ENCODE measurements at places on chromosomes 11 and 22.

DNA sequence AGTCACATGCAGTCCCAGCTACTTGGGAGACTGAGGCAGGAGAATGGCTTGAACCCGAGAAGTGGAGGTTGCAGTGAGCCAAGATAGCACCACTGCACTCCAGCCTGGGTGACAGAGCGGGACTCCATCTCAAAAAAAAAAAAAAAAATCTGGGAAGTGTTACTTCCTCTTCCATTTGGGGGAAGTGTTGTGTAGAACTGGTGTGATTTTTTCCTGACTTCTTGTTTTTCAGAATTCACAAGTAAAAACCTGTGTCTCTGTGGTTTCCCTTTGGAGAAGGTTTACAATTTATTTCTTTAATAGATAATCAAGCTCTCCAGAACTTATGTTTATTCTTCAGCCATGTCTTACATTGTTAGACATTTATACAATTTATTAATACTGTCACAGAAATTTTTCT is 396.1 kb downstream of the BRD1 start:
- H3K27me3 ChIP-seq: peaks cover 11% of the 10 kb centered on the region
- H3K4me3 ChIP-seq: no peak overlapping the region
- H3K27ac ChIP-seq: no peak overlapping the region
- no peak for DNase-seq
- H3K4me1 ChIP-seq: no peaks in the 10 kb centered on the region

DNA sequence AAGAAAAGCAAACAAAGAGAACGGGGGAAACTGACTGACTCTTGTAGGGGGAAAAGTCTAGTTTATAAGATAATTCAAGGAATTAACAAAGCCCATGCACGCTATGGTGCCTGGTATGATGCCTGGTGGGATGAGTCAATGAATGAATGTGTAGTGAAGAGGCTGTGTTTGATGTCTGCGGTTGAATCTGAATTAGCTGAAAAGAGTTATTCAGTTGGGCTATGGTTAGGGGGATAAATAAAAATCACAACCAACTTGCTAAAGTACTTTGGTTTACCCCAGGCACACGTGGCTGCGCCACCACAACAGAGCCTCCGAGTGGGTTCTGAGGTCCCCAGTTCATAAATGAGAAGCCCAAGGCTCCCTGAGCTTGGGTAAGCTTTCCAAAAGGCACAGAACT is 369.3 kb upstream of the SYN3 start:
- no peaks in the 10 kb centered on the region for H3K36me3 ChIP-seq
- no peak for DNase-seq
- H3K27me3 ChIP-seq: no peaks in the 10 kb centered on the region
- no peak overlapping the region for H3K4me3 ChIP-seq

DNA sequence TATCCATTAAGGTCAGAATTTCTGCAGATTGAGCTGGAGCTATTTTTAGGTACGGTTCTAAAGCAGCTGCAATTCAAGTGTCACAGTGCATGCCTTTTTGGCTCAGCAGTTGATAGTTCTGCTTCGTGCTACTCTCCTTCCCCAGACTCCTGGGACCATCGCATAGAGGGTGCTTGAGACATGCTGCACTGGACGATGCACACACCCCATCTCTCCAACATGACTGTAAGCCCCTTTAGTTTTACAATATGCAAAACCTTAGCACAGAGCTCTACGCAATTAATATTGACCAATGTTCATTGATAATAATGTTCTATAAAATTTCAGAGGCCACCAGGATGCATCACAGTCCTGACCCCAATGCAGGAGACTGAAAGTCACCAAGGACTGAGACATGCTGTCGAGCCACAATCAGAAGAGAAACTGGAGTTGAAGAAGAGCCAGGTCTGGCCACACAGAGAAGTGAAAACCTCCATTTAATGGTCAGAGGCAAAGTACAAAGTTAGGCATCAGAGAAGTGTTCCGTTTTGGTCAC is 120.9 kb upstream of the ZC3H12C start:
- DNase-seq: no peak
- no peaks in the 10 kb centered on the region for H3K27me3 ChIP-seq
- peaks cover 15% of the 10 kb centered on the region for H3K4me1 ChIP-seq
- H3K36me3 ChIP-seq: no peaks in the 10 kb centered on the region

DNA sequence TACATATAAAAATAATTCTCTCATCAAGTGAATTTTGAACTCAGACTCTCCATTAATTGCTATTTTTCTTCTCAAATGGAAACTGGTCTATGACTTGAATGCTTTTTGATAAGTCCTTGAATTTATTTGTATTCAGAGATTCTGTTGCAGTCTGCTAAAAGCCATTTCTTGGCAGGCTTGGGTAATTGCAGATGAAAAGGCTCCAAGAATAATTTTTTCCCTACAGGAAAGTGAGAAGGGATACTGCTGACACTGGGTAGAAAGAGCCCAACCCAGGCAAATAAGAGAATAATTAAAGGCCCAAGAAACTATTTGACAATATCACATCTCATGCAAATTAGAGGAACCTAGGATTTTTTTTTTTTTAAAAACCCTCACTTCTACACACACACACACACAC is 246.5 kb upstream of the DDI1 start:
- H3K36me3 ChIP-seq: no peaks in the 10 kb centered on the region
- DNase-seq: no peak
- no peaks in the 10 kb centered on the region for H3K4me1 ChIP-seq
- no peaks in the 10 kb centered on the region for H3K27me3 ChIP-seq

DNA sequence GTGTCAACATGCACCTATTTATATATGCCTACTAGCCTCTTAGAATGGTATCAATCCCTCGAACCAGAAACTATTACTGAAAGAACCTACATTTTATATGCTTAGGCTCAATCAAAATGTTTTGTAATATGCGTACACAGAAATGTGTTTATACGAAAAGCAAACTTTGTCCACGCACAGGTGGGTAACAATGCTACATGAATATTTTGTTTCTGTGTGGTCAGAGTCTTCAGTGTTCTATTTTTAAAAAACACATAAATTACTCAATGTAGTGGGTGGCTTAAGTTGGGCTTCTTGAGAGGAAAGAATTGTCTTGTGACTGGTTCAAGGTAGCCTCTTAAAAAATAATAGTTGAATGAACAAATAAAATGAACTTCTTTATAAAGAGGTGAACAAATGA is 46.1 kb downstream of the SYTL2 start:
- H3K27me3 ChIP-seq: no peaks in the 10 kb centered on the region
- no peak for DNase-seq
- H3K4me3 ChIP-seq: no peak overlapping the region
- peaks cover 4% of the 10 kb centered on the region for H3K4me1 ChIP-seq
- no peaks in the 10 kb centered on the region for H3K36me3 ChIP-seq

DNA sequence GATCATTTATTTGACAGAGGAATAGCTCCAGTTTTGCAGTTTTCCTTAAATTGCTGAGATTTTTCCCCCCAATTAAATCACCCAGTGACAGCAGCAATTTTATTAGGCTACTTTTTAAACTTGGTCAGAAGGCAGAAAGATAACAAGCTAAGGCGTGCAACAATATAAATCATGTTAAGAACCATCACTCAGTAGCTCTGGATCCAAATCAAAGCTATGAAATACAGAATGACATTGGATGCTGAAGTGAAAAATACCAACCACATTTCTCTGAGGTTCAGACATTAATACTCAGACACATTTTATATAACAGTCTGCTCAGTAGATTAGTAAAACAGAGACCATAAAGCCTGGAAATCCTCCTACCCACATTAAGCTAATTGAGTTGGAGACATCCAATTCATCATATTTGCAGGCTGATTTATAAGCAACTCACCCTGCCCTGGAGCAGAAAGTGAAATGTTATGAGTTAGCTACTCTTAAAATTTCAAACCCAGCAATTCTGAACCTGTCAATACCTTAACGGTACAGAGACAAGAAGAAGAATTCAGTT is 1108.4 kb downstream of the DLG2 start:
- H3K27me3 ChIP-seq: no peaks in the 10 kb centered on the region
- H3K4me1 ChIP-seq: no peaks in the 10 kb centered on the region
- no peak for DNase-seq
- no peak overlapping the region for H3K27ac ChIP-seq
- H3K36me3 ChIP-seq: no peaks in the 10 kb centered on the region

DNA sequence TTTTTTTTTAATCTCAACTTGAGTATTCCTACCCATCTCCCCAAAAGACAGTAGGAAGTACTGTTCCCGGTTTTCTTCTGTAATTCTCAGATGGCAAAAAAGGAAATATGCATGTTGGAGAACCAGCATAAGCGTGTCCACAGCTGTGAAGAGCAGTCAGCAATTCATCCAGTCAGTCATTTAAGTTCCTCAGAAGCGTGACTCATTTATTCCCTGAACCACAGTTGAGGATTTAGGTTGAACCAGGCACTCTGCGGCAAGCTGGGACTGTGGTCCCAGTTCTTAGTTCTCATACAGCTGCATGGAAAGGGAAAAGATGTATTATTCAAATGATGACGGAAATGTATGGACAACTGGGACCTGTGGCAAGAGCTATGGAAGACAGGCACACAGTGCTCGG is 61.0 kb upstream of the MYO18B start:
- H3K27ac ChIP-seq: no peak overlapping the region
- H3K27me3 ChIP-seq: no peaks in the 10 kb centered on the region
- no peak for DNase-seq
- no peaks in the 10 kb centered on the region for H3K4me1 ChIP-seq
- H3K36me3 ChIP-seq: no peaks in the 10 kb centered on the region

- DNase-seq: no peak
- H3K27me3 ChIP-seq: peaks cover 91% of the 10 kb centered on the region
- peak overlapping the region; percentile 37 for H3K4me3 ChIP-seq
These were observed 5.1 kb downstream of the TBX1 start for GRCh38 chr22:19765477-19766239.
